ENCODE measurements at places on chromosomes 6 and 20. TPM values are rescaled to one million over a fixed set of nuclear protein-coding genes. Genes with fewer than 3 reads are reported as not detected.

ARHGAP40 gene
- not detected for polyA plus RNA-seq

SCRT2 gene
- not detected for polyA plus RNA-seq

SAMD3 gene
- polyA plus RNA-seq: not detected

F13A1 gene
- polyA plus RNA-seq: 1.3 TPM

PSORS1C1 gene
- not detected for polyA plus RNA-seq

SPTLC3 gene
- polyA plus RNA-seq: 3.2 TPM

DYNLRB1 gene
- polyA plus RNA-seq: 288 TPM

MLN gene
- 0.55 TPM for polyA plus RNA-seq

EBF4 gene
- polyA plus RNA-seq: 28.4 TPM

RNF39 gene
- 0.46 TPM for polyA plus RNA-seq

TCF15 gene
- 2.4 TPM for polyA plus RNA-seq

ZNFX1 gene
- polyA plus RNA-seq: 6.2 TPM

FUT9 gene
- not detected for polyA plus RNA-seq

PRL gene
- polyA plus RNA-seq: not detected

LAMA5 gene
- 168 TPM for polyA plus RNA-seq

BNIP5 gene
- not detected for polyA plus RNA-seq

RIMS1 gene
- 0.17 TPM for polyA plus RNA-seq

TAGAP gene
- polyA plus RNA-seq: not detected

OR2J3 gene
- polyA plus RNA-seq: not detected

SRSF6 gene
- 47.3 TPM for polyA plus RNA-seq

TREM1 gene
- not detected for polyA plus RNA-seq

VIP gene
- polyA plus RNA-seq: not detected

ANKRD66 gene
- not detected for polyA plus RNA-seq

RCAN2 gene
- 55.6 TPM for polyA plus RNA-seq

OGFR gene
- 54.9 TPM for polyA plus RNA-seq

GUCA1A gene
- polyA plus RNA-seq: 0.75 TPM

COL11A2 gene
- 59.6 TPM for polyA plus RNA-seq

MOG gene
- polyA plus RNA-seq: 2.9 TPM

DACT2 gene
- 0.77 TPM for polyA plus RNA-seq

DEFB127 gene
- not detected for polyA plus RNA-seq

HACE1 gene
- polyA plus RNA-seq: 14.8 TPM

OVOL2 gene
- polyA plus RNA-seq: not detected

ADA gene
- 16.7 TPM for polyA plus RNA-seq

NEURL2 gene
- polyA plus RNA-seq: 64.5 TPM

CLPSL2 gene
- polyA plus RNA-seq: not detected

COL19A1 gene
- not detected for polyA plus RNA-seq
